T-helper 9 cell (primary cell): ENCODE measurements at places on chromosomes 6 and 20.

DNA sequence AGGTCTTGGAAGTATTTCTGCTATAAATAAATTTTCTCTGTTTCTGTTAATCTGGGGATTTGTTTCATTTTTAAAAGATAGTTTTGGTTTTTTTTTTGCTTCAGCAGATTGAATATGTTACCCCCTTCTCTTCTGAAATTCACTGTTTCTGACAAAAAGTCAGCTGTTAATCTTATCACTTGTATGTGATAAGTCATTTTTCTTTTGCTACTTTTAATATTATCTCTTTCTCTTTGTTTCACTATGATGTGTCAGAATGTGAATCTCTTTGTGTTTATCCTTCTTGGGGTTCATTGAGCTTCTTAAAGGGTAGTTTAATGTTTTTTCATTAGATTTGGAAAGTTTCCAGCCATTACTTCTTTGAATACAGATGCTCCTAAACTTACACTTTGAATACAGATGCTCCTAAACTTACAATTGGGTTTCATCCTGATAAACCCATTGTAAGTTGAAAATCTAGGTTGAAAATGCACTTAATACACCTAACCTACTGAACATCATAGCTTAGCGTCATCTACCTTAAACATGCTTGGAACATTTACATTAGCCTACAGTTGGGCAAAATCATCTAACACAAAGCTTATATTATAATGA, 154.2 kb upstream of the COL21A1 start:
- no peak for DNase-seq

DNA sequence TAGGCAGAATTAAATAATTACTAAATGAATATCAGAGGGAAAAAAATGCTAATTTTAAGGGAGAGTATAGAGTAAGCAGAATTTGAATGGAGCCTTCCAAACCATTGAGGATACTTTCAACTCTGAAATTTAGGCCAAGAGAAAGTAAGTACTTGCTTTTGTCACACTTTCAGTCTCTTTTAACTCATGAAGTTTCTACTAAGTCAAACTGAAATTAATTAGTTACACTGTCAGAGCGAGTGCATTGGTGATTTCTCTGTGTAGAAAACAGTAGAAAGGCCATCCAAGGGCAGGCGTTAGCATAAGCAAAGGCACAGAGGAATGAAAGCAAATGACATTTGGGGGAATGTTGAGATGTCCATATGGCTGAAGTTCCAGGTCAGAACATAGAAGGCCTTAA, 92.9 kb downstream of the PLEKHG1 start:
- no peak for DNase-seq

- no peak for DNase-seq
Observed at GRCh38 chr6:46592740-46593139, 59.9 kb downstream of the CYP39A1 start.

- DNase-seq = no peak
Observed at GRCh38 chr6:108285381-108285780, 9.5 kb upstream of the AFG1L start.

DNA sequence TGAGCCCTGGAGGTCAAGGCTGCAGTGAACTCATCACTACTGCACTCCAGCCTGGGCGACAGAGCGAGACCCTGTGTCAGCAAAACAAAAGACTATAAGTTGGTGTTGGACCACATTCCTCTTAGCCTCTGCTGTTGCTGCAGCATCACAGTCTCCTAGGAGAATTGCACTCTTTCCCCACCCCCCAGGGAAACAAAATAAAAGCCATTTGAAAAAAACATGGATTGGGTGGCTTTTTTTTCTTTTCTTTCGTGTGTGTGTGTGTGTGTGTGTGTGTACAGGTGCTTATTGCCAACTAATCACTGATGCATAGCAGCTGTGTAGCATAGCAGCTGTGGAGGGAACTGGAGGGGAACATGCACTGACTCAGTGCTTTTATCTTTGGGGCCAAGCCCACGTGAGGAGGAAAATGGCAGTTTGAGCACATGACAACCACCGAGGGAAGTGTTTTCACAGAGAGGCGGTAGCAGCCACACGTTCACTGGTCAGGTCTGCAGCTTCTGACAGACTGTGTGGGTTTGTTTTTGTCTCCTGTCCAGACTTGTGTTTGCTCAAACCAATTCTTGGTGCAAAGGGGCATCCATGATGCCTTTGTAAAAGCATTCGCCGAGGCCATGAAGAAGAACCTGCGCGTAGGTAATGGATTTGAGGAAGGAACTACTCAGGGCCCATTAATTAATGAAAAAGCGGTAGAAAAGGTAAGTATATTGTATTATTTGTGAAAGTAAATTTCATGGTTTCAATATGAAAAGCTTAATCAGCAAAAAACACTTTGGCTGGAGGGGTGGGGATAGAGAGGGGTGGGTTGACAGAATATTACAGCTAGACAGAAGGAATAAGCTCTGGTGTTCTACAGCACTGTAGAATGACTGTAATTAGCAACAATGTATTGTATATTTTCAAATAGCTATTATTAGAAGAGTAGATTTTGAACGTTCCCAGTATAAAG, 27.7 kb downstream of the ALDH5A1 start:
- no peak for DNase-seq

- no peak for DNase-seq
Observed at GRCh38 chr20:39853636-39854035, 835.4 kb downstream of the MAFB start.

DNA sequence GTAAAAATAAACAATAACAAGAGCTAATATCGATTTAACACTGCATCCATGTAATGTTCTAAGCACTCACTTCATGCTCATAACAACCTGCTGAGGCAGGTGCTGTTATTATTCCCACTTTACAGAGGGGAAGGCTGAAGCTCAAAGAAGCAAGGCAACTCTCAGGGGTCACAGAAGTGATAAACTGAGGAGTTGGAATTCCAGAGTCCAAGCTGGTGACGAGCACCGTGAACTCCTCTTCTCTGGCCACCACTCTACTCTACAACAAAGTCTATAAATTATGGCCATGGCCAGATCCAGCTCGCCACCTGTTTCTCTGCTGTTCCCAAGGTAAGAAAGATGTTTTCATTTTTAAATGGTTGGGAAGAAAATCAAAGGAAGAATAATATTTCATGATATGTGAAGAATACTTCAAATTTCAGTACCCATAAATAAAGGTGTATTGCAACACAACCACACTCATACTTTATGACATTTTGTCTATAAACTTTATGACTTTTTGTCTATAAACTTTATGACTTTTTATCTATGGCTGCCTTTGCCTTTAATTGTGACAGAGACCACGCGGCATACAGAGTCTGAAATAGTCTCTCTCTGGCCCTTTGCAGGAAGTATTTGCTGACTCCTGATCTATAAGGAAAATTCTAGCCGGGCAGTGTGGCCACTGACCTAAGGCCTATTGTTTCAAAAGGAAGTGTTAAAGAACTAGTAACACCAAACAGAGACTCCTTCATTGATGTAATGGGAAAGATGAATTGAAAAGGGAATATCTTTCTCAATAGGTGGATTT, 113.2 kb upstream of the KCNG1 start:
- DNase-seq = no peak

DNA sequence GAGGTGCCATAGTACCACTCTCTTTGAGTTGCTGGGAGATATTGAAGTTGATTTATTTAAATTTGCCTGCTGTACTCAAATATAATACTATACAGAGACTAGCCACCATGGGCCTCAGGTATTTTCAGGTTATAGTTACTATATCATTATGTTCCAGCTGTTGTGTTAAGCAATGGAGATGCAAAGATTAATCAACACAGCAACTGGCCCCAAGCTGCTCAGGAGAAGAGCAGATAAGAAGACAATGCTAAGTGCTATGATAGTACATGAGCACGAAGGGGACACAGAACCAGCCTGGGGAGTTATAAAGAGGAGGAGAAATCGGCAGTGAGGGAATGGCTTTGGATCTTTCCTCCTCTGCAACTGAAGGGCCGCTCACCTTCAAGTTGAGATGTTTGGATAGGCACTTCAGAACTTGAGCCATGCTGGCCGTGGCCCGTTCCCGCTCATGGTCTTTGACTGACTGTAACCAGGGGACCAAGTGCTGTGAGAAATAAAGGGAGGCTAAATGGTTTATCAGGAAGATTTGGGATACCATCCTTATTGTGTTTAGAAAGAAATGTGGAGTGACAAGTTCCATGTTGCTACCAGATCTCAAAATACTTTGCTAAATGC, 24.3 kb upstream of the RPN2 start:
- DNase-seq = no peak

DNA sequence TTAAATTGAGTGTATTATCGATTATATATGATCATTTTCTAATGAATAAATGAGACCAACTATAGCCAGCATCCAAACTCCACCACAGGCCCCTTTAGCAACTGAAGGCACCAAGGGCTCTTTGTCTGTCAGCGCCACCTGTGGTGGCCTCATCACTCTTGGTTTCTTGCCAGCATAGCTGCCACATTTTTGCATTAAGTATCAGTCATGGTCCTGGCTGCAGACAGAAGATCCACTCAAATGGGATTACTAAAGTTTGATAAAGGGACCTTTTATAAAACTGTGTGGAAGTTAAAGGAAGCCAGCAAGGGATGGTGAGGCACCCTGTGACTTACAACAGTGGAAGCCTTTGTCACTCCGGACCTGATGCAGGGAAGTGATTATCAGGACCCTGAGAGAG, 162.9 kb downstream of the C6orf118 start:
- no peak for DNase-seq

GRCh38 chr6:24822696-24823095, 24.0 kb upstream of the ARMH2 start:
- no peak for DNase-seq

- no peak for DNase-seq
Observed at GRCh38 chr6:64062960-64063683, 427.5 kb downstream of the PHF3 start.

DNA sequence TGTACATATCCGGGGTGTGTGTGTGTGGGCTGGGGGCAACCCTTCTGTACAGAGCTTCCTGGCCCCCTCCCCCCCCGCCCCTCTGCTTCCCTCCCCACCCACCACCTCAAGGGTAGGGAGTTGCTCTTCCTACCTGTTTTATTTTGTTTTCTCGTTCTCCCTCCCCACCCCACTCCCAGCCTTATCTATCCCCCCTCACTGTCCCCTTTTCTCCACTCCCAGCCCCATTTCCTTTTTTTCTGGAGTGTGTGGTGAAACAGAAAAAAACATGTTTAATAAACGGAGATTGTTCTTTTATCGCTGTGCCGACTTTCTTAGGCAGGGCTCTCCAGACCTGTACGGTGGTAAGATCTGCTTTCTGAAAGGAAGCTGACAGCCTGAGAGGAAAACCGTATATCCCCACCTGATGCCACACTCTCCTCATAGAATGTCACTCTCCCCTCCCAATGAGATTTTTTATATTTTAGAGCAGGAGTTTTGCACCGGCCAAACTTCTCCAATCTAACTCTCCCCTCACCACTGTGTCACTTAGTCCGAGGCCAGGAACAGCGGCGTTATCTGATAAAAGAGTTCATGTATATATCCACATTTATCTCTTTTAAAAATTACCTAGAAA, 875 bp upstream of the ZBTB9 start:
- DNase-seq = no peak

DNA sequence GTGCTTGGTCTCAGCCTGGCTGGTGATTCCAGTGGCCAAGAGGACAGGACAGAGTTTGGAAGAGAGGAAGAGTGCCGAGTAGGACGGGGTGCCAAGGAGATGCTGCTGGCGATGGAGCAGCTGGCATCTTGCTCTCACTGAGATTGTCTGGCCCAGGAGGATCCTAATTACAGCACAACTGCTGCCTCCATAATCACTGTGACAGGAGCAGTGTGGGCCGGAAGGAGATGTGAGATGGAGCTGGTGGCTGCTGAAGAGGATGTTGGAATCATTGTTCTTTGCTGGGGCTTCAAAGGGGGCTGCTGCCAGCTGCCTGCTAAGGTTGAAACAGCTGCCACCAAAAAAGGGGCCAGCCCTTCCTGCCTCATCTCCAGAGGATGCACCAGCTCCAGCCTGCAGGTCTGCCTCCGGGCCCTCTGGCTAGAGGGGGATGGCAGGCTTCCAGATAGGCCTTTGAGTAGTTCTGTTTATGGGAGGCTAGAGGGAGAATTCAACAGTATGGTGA, 214.4 kb downstream of the RNF144B start:
- DNase-seq = no peak

GRCh38 chr20:63160641-63161175, 55.2 kb downstream of the YTHDF1 start:
- no peak for DNase-seq

DNA sequence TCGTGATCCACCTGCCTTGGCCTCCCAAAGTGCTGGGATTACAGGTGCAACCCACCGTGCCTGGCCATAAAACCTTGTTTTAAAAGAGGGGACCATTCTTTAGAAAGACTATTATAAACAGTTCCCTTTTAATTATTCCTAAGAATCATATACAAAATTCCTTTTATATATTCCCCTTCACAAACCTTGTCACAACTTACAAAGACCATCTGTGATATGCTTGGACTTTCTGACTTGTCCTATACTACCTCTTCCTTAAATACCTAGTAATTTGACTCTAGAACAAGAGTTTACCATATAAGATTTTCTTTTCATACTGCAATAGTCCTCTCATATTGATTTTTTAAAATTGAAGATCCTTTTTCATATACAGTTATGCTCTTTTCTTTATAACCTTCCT, 135.8 kb upstream of the PRSS16 start:
- DNase-seq = no peak

DNA sequence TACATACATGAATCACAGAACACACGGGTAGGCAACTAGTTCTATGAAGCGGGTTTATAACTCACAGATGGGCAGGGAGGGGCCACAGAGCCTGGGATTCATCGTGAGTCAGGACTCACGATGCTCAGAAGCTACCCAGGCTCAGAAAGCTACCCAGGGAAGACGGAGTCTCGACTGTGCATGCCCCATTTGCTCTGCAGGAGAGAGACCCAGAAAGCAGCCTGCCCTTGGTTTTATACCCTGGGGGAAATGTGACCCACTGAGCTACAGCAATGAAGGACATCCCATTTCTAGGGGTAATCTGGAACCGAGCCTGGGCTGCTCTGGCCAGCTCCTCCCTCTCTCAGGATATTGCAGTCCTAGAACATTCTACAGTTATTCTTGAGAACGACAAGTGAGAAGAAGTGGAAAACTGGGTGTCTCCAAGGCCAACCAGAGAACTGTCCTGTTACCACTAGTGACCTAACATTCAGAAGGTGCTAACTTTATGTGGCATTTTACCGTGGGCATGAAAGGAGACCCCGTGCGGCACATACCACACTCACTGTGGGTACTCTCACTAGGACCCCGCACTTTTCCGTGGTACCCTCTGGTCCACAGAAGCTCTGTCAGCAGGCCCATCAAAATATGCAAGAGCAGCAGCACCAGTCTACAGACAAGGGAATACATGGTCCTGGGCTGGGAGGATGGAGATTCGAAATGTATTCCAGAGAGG, 201.9 kb upstream of the PMEPA1 start:
- DNase-seq = no peak

GRCh38 chr20:33812908-33813462, 1.8 kb downstream of the CHMP4B start:
- DNase-seq = no peak

DNA sequence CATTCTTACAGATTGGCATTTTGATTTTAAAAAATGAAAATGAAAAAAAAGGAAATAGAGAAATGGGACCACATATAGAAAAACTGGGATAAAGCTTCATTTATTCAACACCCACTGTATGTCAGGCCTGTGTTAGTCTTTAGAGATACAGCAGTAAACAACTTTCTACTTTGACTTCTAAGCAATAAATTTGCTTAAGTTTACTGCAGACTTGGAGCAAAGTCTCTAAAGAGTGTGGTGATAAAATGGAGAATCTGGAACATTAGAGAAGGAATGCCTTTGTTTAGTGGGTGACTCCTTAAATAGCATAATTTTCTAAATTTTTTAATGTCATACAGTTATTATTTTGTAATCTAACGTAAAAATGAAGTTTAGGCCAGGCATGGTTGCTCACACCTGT, 80.7 kb upstream of the CNKSR3 start:
- DNase-seq = no peak

- no peak for DNase-seq
Observed at GRCh38 chr6:125533710-125534397, 215.6 kb upstream of the HEY2 start.
